ENCODE measurements at places on chromosomes 3 and 15.

DNA sequence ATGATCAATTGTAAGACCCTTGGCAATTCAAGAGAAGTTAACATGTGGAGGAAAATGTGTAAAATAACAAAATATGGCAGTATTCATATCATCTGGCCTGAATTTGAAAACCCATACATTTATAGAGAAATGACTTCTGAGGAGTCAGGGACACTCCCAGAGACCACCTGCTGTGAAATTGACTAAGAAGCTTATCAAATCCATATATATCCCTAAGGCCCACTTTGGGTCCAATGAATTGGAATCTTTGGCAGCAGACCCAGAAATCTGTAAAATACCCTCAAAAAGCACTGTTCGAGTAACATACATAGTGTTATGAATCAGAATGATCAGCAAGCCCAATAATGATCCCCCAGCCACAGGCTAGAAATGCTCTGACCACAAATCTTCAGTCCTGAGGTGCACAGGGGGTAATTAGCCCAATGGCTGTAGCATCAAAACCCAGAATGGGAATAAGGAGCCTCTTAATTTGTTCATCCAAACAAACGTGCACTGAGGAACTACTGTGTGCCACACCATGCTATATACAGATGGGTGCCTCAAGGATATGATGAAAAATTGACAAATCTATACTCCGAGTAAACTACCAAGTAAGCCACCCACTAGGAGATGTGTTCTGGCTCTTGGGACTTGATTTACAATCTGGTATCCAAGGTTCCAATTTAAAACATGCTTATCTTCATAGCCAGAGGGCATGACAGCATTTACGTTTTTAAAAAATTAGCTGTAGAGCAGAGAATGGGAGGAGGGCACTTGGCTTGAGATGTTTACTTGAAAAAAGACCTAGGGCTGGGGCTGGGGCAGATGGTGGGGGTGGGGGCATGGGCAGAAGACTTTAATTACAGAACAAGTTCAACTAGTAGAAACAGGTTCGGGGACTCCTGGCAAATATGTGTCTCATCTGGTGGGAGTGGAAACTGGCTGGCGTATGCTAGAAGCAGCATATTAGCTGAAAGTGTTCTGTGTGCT lies 9.1 kb upstream of the ARHGEF3 start:
- DNase-seq = no peak

- no peak for DNase-seq
Measured at GRCh38 chr3:46659285-46659684, 34.2 kb downstream of the ALS2CL start.

GRCh38 chr3:36988356-36988755 lies 4.6 kb downstream of the EPM2AIP1 start:
- no peak for DNase-seq

- DNase-seq = no peak
Measured at GRCh38 chr3:51283421-51283820, 101.7 kb upstream of the MANF start.

DNA sequence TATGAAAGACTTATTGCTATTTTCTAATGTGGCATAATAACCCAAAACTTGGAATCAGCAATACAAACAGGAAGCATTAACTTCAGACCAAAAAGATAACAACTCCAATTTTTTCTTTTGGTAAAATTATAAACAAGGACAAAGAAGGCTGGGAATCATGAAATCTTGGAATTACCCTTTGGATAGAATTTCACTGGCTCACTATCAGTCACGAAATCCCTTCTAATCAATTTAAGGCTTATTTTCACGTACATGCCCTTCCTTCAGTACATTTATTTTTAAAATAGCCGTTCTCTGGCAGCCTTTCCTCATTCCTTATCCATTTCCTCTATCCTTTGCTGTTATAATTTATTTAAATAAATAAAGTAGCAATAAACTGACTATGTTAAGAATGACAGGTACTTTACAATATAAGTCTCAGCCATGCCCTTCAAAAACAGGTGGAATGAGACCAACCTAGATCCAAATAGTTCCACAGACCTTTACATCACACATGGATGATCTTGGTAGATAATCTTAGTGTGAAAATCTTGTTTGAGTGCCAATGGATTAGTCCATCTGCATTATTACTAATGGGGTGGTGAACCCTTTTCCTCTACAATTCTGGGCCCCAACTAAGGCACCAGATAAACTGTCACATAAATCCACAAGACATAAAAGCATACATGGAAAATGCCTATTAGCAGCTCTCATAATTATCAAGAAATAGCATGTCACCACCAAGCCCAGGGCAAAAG lies 38.9 kb downstream of the ABI3BP start:
- no peak for DNase-seq

GRCh38 chr3:64888840-64889392 lies 201.1 kb upstream of the ADAMTS9 start:
- no peak for DNase-seq

DNA sequence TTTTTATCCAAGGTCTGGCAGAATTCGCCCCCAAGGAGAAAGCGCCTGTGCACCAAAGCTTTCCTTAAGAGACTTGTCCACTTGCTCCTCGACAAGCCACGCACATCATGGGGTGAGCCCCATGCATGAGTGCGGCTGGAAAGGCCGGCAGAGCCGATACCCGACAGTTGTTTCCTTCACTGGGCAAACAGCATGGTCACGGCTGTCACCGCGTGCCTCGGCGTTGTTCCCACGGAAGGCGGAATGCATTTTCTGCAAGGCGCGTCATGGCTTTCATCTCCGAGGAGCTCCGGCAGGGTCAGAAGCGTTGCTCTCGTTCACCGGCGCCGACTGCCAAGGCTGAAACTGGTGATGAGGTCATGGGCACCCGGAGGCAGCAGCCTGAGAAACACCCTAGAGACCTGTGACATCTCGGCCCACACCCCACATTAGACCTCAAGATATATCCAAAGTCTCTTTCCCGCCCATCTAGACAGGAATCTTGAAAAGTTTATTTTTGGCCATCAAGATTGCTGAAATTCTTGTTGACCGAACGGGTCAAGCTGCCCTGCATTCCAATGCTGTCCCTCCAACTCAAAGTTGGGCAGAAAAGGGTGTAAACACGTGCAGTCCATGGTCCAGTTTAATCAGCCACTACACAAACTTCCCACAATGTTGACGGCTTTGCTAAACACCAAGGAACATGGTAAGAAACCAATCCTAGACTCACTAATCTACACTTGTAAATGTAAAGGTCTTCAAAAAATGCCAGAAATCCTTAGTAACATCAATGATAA lies 604 bp upstream of the TJP1 start:
- DNase-seq = no peak

DNA sequence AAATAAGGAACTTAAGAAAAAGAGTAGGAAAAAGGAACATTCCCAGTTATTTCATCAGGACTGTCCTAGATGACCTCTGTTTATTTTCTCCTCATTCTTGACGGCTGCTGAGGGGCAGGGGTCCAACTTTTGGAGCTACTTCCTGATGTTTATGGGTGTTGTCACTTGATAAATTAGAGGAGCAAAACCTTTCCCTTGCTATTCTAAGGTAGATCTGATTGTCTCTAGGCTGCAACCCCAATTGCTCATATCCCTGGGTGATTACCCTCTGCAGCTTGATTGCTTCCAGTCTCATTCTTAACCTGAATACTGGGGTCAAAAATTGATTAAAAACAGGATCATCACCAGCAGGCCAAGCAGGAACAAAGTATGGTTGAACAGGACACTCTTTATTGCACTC lies 311.0 kb upstream of the NDN start:
- DNase-seq = no peak

- no peak for DNase-seq
Measured at GRCh38 chr3:143349455-143349854, 229.9 kb downstream of the CHST2 start.

- no peak for DNase-seq
Measured at GRCh38 chr15:27702581-27702980, 396.5 kb downstream of the OCA2 start.

DNA sequence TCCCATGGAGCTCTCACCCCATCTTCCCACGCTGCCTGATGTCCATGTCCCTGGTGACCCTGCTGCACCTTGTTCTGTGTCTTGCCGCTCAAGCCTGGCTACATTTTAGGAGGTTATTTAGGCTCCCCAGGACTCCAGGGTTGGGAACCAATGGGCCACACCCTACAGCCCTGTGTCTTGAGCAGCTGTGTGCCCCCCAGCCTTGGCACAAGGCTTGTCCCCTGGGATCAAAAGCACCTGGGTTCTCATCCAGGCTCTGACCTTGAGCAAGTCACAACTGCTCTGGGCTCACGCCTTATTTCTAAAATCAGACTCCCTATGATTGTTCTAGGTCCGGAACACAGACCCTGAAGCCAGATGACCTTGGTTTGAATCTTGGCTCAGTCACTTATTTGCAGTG lies 14.1 kb downstream of the SPSB4 start:
- DNase-seq = no peak

DNA sequence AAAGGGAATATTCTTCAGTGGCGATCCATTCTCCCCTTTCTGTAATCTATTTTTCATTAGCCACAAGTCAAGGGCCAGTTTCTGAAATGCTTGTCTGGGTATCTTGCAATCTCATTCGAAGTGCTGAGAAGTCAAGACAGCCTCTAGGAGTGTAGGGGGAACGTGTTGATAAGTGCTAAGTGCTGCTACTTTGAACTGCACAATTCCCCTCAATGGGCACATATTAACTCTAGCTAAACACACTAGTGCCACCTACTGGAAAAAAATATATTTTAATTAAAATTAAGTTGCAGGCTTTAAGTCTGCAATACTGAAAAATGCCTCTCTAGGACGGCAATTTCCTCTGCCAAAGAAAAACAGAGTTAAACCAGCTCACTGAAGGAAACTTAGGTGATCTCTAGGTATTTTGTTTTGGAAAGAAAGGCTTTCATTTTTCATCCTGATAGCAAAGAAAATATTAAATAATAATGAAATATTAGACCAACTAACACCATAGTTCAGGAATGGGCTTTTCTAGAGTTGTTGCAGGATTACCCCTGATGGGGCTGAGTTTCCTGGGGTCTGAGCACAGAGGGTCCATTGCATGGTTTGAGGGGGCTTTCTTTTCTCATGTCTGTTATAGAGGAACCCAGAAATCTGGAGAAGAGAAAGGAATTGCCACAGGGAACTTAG lies 181.9 kb upstream of the KBTBD8 start:
- DNase-seq = peak; percentile 64

DNA sequence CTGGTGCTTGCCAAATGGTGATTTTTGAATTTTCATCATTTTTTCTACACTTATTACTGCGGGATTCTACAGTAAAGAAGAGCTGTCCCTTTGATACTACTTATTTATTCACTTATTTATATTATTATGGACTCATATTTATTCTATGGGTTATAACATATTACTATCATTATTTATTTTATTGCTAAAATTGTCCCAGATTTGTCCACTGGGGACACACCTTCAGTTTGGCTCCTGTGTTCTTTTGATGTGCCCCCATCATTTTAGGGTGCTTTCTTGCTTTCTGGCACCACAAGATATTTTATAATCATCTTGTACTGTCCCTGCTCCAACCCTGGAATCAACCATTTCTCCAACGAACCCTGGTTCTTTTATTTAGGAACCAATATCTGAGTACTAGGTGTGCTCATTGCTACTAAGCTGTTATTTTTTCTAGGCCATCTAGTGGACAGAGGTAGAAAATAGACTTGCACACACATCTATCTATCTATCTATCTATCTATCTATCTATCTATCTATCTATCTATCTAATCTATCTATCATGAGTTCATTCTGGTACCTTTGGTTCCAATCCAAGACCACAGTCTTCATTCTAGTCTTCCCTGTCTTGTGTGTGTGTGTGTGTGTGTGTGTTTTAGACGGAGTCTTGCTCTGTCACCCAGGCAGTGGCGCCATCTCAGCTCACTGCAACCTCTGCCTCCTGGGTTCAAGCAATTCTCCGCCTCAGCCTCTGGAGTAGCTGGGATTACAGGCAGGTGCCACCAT lies 16.0 kb downstream of the SLC22A14 start:
- DNase-seq = no peak

DNA sequence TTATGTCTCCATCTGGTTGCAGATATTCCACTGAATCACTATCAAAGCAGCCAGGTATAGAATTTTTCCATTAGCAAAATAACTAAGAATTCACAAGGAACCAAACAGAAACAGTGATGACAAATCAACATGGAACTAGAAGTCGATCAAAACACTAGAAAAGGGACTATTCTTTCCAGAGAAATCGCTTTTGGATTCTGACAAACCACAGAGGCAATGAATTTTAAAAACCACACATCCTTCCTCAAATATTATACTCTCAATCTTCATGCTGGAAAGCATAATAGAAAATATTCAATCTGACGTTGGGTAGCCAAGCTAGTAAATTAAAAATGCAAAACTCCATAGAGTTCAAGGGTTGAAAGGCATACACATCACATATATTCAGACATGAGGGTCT lies 93.2 kb upstream of the PPIB start:
- no peak for DNase-seq

DNA sequence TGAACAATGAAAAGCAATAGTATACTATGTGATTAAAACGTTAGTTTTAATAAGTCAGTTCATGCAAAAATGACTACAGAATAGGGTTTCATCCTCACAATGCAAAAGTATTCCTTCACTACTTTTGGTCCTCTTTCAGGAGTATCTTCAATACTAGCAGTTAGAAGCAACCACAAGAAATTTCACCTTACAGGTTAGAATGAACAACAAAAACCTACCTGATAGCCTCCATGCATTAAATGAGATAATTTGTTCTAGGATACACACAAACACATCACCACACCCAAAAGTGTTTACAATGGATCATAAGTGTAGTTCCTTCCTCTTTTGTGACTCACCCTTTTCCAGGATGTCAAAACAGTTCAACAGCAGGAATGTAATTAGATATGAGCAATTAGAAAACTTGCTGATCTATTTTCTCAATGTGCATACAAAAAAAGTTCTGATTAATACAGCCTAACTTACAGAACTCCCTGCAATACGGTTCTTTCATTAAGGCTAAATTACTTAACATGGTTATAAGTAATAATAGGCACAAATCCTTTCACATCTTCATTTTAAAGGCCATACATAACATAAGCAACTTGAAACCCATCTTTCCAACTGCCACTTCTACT lies 21.6 kb downstream of the UACA start:
- peak; percentile 61 for DNase-seq
